ENCODE measurements at places on chromosomes 12 and 14.

GRCh38 chr12:31000751-31001150, 72.9 kb upstream of the DDX11 start:
- H3K36me3 ChIP-seq = no peaks in the 10 kb centered on the region
- no peaks in the 10 kb centered on the region for H3K27me3 ChIP-seq
- H3K4me1 ChIP-seq = no peaks in the 10 kb centered on the region
- H3K4me3 ChIP-seq = no peak overlapping the region

DNA sequence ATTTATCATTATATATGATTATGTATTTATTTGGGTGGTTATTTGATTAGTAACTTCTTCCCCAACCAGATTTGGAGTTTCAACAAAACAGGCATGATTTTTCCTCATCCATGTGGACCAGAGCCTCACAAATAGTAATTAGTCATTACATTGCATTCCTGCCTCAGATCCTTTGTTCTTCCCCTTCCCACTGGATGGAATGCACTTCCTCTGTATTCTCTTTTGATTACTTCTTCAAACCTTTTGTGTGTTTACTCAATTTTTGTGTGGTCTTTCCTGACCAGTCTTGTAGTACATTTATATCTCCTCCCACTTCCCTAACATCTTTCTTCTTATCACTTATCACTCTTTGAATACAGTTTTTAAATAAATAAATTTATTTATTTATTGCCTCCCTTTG, 15.5 kb downstream of the SYT1 start:
- no peaks in the 10 kb centered on the region for H3K27me3 ChIP-seq
- H3K36me3 ChIP-seq = no peaks in the 10 kb centered on the region
- no peak overlapping the region for H3K4me3 ChIP-seq

DNA sequence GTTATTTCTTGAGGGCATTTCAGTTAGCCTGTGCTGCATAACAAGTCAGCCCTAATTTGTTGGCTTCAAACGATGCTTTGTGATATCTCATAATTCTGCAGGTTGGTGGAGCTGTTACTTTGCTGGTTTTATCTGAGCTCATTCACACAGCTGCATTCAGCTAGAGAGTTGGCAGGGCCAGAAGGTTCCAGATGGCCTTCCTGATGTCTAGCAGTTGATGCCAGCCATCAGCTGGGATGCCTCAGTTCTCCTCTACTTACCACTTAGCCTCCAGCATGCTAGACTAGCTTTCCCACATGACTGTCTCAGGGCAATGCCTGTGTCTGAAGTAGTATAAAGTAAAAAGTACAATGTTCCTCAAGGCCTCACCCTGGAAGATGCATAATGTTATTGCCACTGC, 130.6 kb downstream of the SLC35F4 start:
- no peak overlapping the region for H3K27ac ChIP-seq
- H3K36me3 ChIP-seq = no peaks in the 10 kb centered on the region
- H3K4me1 ChIP-seq = no peaks in the 10 kb centered on the region
- no peak overlapping the region for H3K4me3 ChIP-seq

GRCh38 chr14:97276573-97276972, 479.4 kb downstream of the VRK1 start:
- H3K27ac ChIP-seq = no peak overlapping the region
- no peaks in the 10 kb centered on the region for H3K36me3 ChIP-seq
- H3K4me3 ChIP-seq = no peak overlapping the region

DNA sequence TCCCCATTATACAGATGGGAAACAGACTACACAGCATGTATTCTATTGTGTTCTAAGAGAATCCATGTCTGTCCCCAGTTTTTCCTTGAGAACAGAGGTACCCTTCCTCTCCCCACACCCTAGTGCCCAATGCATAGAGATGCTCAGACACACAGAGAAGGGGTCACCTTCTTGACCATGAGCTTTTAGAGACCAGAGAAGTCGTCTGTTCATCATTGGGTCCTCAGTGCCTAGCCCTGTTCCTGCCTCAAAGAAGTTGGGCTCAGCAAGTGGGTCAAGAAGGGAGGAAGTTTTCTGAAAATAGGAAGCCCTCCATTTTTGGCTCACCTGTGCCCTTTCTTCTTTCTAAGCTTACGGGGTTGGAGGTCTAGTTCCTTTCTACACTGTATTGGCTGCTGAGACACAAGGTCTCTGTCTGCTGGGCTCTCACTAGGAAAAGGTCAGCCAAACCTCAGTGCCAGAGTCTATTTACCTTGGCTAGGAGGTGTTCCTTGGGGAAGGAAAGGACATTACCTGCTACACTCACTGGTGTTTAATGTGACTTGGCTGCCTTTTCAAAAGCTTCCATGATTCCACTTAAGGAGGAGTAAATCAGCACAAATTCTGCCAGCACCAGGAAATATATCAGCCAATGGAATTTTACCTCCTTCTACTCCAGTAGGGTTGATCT, 198.5 kb upstream of the PWP1 start:
- no peak overlapping the region for H3K27ac ChIP-seq
- DNase-seq = no peak
- no peaks in the 10 kb centered on the region for H3K36me3 ChIP-seq

DNA sequence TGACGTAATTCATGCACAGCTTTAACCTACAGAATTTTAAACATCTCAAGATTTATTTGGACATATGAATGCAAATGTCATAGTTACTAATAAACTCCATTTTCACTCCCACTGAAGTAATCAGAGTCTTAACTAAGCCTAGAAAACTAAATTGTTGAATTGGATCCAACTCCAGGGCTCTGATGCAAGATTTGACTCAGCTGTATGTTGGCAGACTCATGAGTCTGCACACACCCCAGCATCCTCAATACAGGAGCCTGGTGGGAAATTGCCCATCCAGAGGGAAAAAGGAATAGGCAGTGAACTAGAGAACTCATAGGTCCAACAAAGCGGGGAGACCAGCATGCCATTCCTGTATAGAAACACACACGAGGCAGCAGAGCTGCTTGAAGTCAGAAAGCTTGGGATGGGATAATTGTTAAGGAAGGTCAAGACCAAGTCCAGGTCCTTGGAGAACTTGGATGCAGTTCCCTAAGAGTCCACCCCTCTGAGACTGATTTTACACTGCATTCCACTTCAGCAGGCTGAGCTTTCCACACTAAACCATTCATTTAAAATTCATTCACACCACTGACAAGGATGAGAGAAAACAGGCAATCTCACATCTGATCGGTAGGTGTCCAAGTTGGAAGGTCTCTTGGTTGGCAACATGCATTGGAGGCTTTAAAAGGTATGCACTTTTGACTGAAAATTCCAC, 14.4 kb downstream of the TMTC1 start:
- H3K27me3 ChIP-seq = no peaks in the 10 kb centered on the region
- no peak overlapping the region for H3K4me3 ChIP-seq
- H3K27ac ChIP-seq = no peak overlapping the region
- DNase-seq = no peak
- no peaks in the 10 kb centered on the region for H3K4me1 ChIP-seq

GRCh38 chr12:49945394-49946080, 5.0 kb upstream of the AQP2 start:
- H3K36me3 ChIP-seq = no peaks in the 10 kb centered on the region
- H3K27me3 ChIP-seq = no peaks in the 10 kb centered on the region
- H3K27ac ChIP-seq = no peak overlapping the region
- peak overlapping the region; percentile 39 for H3K4me3 ChIP-seq

DNA sequence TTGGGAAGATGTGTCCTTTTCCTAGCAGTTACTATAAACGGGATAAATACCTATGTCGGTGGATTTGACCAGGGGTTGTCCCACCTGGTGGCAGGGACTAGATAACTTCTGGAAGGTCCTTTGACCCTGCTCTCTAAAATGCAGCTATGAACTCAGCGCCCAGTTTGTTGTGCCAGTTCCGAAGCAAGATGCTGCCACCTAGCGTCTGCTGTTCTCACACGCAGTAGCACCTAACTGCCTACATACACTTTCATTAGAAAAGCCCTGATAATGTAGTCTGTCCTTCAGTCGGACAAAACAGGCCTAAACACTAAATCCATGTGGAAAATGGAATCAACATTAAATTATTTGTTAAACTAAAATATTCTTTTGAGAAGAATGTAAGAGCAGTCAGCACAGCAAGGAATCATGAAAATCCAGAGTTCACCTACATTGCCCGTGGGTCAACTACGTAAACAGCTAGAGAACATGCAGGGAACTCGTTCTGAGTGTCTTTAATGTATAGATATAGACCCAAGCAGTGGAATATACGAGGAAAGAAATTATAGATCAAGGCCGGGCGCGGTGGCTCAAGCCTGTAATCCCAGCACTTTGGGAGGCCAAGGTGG, 51.1 kb upstream of the CRACR2A start:
- no peaks in the 10 kb centered on the region for H3K36me3 ChIP-seq
- H3K4me3 ChIP-seq = no peak overlapping the region
- no peaks in the 10 kb centered on the region for H3K27me3 ChIP-seq
- H3K27ac ChIP-seq = no peak overlapping the region
- no peaks in the 10 kb centered on the region for H3K4me1 ChIP-seq

- no peak for DNase-seq
- no peak overlapping the region for H3K27ac ChIP-seq
- H3K36me3 ChIP-seq = no peaks in the 10 kb centered on the region
- H3K27me3 ChIP-seq = peaks cover 4% of the 10 kb centered on the region
Observed at GRCh38 chr14:103123634-103124500, 606 bp downstream of the TNFAIP2 start.

DNA sequence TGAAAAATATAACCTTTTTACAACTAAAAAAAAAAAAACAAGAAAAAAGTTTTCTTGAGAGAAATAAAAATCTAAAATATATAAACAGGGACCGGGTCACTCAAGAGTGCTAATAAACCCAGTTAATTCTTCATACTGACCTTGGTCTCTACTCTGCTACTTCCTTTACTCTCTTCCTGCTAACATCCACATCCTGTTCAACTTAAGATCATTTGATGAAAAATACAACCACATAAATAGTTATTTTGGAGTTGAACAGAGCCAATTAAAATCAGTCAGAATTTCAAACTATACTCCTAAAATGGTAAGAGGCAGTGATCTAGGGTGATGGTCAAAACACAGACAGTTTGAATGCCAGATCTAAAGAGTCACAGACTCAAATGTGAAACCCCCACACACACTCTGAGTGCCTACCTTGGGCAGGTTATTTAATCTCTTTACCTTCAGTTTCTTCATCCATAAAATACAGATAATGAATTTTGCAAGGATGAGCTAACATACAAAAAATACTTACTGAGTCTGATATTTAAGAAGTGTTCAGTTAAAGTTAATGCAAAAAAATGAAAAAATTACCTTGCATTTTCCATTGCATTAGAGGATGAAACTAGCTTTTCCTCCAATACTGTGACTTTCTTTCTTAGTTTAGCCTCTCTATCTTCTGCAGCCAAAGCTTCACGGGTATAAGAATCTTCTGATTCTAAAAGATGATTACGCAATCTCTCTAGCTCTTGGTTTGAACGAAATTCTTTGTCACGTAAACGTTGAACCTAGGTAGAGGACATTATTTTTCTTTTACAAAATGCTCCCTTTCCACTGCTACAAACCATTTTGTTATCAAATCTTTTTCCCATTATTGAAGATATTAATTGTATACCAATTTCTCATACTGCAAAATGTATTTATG, 40.9 kb downstream of the TRIP11 start:
- H3K27me3 ChIP-seq = no peaks in the 10 kb centered on the region
- H3K4me1 ChIP-seq = peaks cover 43% of the 10 kb centered on the region
- no peak overlapping the region for H3K27ac ChIP-seq

DNA sequence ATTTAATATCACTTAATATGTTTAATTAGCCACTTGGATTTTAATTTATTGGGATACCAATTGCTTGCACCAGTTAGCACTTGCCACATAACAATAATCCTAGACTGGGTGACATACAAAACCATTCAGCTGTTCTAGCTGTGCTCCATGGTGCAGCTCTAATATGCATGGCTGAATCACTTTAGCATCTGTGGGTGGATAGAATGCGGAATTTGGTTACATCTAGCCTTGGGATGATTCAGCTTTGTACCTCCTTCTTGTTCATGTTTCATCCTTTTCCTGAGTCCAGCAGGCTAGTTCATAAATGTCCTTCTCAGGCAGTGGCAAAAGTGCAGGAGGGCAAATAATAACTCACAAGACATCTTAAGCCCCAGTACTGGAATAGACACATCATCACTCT, 1263.0 kb downstream of the LRFN5 start:
- no peaks in the 10 kb centered on the region for H3K27me3 ChIP-seq
- H3K27ac ChIP-seq = no peak overlapping the region
- DNase-seq = no peak
- H3K4me3 ChIP-seq = no peak overlapping the region

All from CD8-positive, alpha-beta memory T cell (primary cell).